ENCODE measurements at places on chromosomes 1 and 21.

DNA sequence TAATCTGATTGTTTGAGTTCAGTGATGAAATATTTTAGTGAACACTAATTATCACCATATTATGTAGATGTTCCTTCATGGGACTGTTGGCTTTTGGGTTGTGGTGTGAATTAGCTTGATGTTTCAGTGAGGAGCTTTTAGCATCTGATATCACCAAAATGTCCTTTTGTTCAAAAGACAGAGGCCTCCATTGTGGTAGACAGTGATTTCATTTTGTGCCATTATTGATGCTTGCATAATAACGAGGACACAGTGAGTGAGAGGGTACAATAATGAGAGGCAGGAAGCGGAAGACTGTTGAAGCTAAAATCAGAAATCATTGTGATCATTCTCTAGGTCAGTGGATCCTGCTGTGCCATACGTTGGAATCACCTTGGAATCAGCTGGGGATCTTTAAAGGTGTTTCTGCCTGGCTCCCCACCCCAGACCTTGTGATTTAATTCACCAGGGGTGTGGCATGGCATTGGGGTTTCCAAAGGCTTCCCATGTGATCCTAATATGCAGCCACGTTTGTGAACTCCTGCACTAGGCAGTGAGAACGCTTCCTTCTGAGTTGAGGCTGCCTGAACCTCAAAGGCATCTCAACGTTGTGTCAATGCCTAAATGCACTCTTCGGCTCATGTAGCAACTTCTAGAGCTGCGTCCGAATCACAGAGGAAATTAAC lies 82.1 kb upstream of the KIF1B start:
- DNase-seq: peak; percentile 22

DNA sequence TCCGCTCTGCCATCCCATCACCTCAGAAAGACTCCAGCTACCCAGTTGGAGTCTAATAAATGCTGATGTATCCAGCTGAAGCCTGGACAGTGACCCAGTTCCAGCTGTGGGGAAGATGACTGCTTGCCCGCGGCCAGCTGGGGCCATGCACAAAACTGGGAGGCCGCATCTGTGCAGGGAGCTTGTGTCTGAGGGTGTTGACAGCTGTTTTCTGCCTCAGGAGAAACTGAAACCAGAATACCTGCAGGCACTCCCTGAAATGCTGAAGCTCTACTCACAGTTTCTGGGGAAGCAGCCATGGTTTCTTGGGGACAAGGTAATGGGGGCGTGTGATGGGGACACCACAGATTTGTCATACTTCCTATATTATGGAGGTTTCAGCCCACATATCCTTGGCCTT lies 3.2 kb downstream of the GSTM2 start:
- no peak for DNase-seq

- no peak for DNase-seq
Observed at GRCh38 chr21:39022863-39023693, 160.2 kb downstream of the PSMG1 start.

DNA sequence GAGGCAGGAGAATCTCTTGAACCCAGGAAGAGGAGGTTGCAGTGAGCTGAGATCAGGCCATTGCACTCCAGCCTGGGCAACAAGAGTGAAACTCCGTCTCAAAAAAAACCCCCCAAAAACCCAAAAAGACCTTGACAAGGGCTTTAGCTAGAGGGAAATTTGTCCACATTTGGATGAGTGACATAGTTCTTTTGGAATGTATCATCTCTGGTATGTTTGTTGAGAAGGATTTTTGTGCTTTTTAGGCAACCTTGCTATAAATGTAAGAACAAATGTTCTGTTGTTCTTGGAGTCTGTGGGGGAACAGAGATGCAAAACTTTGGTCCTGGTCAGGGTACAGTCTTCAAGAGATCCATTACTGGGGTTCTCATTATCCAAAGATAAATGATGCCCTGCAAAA lies 28.9 kb downstream of the INAVA start:
- DNase-seq: no peak

DNA sequence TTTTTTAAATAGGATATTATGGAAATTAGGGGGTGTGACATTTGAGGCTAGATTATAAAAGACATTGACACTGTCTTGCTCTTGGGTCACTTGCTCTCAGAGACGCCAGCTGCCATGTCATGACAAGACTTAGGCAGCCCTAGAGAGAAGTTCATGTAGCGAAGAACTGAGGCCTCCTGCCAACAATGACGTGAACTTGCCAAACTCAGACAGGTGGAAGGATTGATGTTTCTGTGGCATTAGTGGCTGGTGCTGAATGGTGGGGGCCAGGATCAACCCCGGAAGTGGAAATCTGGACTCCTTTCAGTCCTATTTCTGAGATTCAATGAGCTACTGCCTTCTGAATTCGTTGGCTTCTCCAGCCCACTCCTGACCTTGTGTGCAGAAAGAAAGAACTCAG lies 14.7 kb downstream of the NCF2 start:
- no peak for DNase-seq

Data from substantia nigra (tissue), 51 donors.